ENCODE measurements at places on chromosomes 5 and 9.

DNA sequence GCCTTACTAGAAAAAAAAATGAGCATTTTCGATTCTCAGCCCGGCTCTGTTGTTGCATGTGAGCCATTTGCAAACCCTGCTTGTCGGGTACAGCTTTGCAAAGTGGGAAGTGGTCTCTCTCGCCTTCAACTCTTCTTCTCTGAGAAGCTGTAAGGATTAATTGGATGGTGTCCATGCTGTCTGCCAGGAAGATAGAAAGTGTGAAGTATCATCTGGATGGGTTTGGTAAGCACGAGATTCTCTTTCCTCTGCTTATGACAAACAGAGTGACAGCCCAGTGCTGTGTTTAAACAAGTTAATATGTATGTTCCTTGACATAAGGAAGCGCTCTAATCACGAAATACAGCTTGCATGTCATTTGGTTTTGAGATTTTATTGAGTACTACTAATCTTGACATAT is 109.1 kb upstream of the SPATA31D4 start:
- no peak for DNase-seq

DNA sequence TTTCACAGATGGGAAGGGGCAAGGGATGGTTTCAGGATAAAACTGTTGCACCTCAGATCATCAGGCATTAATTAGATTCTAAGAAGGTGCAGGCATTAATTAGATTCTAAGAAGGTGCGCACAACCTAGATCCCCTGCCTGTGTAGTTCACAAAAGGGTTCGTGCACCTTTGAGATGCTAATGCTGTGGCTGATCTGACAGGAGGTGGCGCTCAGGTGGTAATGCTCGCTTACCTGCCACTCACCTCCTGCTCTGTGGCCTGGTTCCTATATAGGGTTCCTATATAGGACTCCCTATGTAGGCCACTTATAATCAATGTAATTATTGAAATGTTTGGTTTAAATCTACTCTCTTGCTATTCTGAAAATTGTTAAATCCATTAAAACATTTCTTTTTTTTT is 171.0 kb downstream of the MSX2 start:
- no peak for DNase-seq

GRCh38 chr5:116441223-116441622 is 133.4 kb downstream of the SEMA6A start:
- no peak for DNase-seq

- no peak for DNase-seq
Observed at GRCh38 chr5:133387621-133388020, 224.7 kb downstream of the FSTL4 start.

GRCh38 chr9:27835746-27836145 is 262.5 kb upstream of the C9orf72 start:
- no peak for DNase-seq

DNA sequence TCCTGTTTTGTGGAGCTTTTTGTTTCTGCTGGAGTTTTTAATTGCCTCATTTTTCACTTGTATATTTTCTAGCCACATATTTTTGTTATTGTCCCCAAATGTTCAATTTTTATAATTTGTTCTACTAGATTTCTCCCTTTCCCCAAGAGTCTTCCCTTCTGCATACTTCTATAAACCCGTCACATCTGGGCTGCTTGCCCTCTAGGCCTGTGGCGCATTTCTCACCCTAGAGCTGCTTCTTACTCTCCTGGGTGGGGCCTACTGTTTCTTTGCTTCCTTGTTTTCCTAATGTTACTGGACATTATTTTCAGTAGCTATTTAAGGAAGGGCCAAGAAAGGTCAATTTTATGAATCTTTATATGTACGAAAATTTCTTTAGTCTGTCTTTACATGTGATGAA is 51.5 kb downstream of the NXNL2 start:
- no peak for DNase-seq

GRCh38 chr9:30851600-30851999 is 1532.8 kb upstream of the ACO1 start:
- no peak for DNase-seq

DNA sequence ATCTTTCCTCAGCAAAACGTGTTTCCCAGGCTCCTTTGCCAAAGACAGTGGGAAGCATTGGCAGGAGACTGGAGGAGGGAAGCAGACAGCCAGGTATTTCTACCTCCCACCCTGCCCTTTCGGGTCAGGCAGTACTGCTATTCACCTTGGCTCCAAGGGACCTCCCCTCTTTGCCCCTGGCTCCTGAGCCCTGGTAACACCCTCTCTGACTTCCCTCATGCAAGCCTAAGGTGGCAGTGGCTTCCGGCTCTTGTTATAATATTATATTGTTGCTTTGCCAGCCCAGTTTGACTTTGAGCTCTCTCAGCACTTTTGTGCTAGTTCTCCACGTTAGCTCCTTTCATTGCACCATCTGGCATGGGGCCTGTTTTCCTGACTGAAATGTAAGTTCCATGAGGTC is 81.6 kb upstream of the IFNK start:
- no peak for DNase-seq

GRCh38 chr5:150313921-150314716 is 11.4 kb upstream of the ARSI start:
- no peak for DNase-seq

DNA sequence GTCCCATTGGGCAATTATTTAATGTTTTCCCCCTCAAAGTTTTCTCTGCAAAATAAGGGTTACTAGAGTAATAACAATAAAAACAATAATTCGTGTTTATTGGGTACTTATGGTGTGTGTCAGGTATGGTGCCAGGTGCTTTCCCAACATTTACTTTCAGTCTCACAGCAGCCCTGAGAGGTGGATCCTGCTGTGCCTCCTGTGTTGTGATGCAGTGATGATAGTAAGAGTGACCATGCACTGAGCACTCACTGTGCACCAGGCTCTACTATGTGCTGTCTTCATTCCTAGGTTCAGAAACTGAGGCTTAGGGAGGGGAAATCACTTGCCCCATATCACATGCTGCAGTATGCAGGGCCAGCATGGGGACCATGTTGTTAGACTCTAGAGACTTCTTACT is 15.5 kb downstream of the OTULINL start:
- DNase-seq: no peak

DNA sequence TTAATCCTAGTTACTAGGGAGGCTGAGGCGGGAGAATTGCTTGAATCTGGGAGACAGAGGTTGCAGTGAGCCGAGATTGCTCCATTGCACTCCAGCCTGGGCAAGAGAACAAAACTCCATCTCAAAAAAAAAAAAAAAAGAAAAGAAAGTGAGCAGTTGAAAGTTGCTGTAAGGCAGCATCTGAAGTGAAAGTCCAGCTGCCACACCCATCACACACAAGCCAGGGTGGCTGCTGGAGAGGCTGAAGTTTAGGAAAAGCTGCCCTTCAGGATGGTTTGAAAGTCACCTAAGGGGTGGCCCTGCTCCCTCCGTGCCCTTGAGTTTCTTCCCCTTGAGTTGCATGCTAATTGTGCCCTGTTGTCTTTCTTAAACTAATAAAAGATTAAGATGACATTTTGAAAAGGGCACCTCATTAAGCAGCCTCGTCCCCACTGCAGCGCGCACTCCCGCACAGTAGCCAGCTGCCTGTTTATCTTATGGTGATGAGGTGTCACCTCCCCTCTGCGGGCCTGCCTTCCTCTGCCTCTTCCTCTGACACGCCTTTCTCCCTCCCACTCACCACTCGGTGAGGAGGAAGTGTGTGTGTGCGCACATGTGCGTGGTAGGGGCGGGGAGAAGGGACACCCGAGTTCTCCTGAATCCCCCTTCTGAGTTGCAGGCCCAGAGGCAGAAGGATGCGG is 104.2 kb upstream of the PANK3 start:
- no peak for DNase-seq

- no peak for DNase-seq
Observed at GRCh38 chr9:34343090-34343489, 13.7 kb downstream of the NUDT2 start.

DNA sequence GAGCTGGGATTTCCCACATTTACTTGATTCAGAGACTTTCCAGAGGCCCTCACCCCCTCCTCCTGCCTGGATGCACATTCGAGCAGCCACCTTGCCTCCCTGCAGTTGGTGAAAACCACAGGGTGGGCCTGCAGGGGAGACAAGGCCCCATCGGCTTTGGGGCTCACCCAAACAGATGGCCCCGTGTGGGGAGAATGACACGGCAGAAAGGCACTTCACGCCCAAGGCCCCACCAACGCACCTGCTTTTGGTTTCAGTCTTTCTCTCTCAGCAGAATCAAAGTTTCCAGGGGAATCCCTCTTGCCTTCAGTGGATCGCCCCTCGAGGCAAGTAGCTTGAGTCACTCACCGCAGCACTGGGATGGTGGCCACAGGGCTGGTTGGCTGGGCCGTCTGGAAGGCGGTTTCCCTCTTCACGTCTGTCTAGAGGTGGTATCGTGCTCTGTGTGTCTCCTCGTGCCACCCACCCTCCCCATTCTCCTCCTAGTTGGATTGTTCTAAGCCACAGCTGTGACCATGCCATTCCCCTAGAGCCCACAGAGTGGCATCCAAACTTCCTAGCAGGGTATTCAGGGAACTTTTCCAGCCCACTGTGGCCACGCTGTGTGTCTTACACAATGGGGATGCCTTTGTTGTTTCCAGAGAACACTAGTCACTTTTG is 31.8 kb downstream of the SEC61B start:
- DNase-seq: no peak

DNA sequence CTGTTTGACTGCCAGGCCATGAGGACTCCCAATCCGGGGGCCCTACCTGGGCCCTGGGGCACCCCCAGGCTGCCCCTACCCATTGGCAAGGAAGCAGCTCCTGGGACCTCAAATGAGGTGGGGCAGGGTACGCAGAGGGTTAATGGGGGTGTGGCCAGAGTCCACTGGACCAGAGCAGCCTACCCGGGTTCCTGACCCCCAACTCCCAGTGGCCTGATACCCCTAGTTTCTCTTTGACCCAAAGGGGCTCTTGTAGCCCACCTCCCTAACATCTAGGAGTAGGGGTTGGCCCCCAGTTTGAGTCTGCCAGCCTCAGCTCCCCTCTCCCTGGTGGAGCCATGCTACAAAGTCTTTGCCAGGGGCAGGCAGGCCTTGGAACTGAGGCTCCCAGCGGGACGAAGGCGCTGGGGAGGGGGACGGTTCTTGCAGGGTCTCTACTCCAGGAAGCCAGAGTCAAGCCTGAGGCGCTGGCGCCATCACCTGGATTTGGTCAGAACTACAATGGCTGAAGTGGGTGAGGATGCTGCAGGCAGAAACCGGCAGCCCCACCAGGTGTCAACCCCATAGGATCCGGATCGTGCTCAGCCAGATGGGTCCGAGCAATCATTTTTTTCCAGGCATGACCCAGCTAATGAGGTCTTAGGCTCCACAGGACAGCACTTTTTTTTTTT is 8.4 kb upstream of the CERCAM start:
- no peak for DNase-seq

- DNase-seq: peak; percentile 17
Observed at GRCh38 chr5:78320401-78320800, 25.9 kb upstream of the AP3B1 start.

DNA sequence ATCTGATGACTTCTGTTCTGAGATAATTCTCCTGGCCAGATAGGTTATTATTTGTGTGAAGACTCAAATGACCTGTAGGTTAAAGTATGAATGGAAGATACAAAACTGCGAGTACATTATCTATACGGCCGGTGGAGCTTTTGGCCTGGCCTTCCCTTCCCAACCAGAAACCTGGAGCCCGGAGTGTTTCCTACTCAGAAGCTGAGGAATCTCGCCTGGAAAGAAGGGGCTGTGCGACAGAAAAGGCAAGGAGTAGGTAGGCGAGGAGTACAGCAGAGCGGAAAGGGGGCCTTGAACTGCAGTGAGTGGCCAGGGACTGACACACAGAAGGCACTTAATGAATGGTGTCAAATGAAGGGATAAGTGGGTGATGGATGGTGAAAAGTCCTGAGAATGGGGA is 34.6 kb downstream of the ANGPTL2 start:
- no peak for DNase-seq

GRCh38 chr5:93571114-93571949 is 9.7 kb downstream of the NR2F1-AS1 start:
- DNase-seq: no peak

DNA sequence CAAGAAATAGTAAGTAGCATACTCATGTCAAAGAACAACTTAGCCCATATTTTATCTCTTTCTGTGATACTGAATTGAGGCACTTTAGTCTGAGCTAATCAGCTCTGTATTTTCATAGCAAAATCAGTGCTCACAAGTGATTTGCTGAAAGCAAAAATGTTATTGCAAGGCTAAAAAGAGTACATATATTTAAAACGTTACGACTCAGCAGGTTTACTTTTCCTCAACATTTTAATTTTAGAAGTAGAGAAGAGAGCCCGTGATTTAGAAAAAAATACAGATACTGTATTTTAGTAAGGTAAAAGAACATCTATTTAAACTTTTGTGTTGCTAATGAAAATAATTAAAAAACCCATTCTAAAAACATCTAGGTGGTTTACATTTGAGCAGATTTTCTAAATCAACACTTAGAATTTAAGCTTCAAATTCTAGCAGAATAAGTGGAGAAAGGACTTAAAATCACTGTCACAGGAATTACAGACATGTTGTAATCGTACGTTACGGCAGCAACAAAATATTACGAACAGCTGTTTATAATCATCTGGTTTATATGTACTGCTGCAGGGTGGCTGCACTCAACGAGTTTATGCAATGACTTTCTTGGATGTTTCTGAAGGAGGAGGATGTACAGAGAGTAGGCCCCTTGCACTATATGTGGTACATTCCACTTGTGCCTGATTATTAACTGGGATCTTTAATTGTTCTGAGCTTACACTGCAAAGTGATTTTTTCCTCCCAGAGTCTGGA is 20.1 kb downstream of the SREK1 start:
- peak; percentile 45 for DNase-seq

GRCh38 chr5:57171816-57172465 is 1.9 kb upstream of the GPBP1 start:
- DNase-seq: no peak

GRCh38 chr9:102985162-102985895 is 9.8 kb upstream of the CYLC2 start:
- no peak for DNase-seq

GRCh38 chr9:33233626-33234342 is 6.2 kb upstream of the SPINK4 start:
- peak; percentile 83 for DNase-seq

GRCh38 chr9:13432904-13433303 is 153.4 kb upstream of the MPDZ start:
- DNase-seq: no peak

GRCh38 chr9:120937596-120937995 is 11.0 kb upstream of the TRAF1 start:
- no peak for DNase-seq

GRCh38 chr9:23702311-23702922 is 123.6 kb downstream of the ELAVL2 start:
- no peak for DNase-seq

GRCh38 chr9:93678199-93679019 is 102.0 kb downstream of the PHF2 start:
- DNase-seq: no peak

GRCh38 chr5:65366655-65367054 is 115.1 kb downstream of the ADAMTS6 start:
- no peak for DNase-seq

GRCh38 chr9:126822278-126822677 is 17.4 kb downstream of the ZBTB43 start:
- no peak for DNase-seq
